Tibial nerve (tissue), 4 donors: ENCODE measurements at places on chromosomes 7 and 10. TPM values are rescaled to one million over a fixed set of nuclear protein-coding genes. Genes with fewer than 3 reads are reported as not detected.

The PRKAR1B gene
- total RNA-seq = 4.7 TPM

DNA sequence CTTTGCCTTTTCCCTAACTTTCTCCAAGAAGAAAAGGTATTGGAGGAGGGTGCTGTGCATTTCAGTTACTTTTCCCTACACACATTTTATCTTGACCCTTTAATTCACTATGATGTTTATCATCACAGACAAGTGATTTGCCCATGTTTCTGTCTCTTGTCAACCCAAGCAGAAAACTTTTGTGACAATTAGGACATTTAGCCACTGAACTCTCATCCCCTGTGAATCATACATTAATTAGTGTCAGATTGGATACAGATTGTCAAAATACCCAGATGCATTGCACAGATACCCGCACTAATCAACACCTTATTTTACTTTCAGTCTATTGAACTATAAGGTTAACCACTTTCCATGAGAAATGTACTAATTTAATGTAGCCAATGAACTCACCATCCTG is 912.9 kb downstream of the SORCS1 start:
- DNase-seq = no peak

The MET gene
- 22.6 TPM for total RNA-seq

- DNase-seq = no peak
Observed at GRCh38 chr10:84214046-84214572, 11.2 kb downstream of the LRIT2 start.

GRCh38 chr10:107415446-107415845 is 250.9 kb upstream of the SORCS1 start:
- DNase-seq = no peak

DNA sequence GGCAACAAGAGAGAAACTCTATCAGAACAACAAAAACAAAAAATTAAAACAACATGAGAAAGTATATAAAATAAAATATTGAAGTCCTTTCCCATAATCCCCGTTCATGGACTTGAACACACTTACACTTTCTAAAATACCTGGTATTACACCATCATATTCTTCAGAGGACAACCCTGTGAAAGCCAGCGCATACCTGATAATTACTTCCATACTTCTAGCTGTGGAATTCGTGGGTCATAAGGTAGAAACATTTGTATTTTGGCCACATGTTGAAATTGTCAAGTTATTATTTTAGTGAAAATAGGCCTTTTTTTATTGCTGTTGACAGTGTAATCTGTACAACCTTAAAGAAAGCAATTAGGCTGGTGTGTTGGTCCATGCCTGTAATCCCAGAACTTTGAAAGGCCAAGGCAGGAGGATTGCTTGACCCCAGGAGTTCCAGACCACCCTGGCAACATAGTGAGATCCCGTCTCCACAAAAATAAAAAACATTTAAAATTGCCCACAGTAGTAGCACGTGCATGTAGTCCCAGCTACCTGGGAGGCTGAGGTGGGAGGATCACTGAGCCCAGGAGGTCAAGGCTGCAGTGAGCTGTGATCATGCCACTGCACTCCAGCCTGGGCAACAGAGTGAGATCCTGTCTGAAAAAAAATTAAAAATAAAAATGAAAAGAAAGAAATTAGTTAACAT is 5.1 kb upstream of the PCGF6 start:
- DNase-seq = no peak

- no peak for DNase-seq
Observed at GRCh38 chr7:42685911-42686310, 226.0 kb downstream of the C7orf25 start.
